ENCODE measurements at places on chromosomes 7 and 10.
A peak's percentile ranks its signal among the peaks of the same experiment; 100 is the strongest.

DNA sequence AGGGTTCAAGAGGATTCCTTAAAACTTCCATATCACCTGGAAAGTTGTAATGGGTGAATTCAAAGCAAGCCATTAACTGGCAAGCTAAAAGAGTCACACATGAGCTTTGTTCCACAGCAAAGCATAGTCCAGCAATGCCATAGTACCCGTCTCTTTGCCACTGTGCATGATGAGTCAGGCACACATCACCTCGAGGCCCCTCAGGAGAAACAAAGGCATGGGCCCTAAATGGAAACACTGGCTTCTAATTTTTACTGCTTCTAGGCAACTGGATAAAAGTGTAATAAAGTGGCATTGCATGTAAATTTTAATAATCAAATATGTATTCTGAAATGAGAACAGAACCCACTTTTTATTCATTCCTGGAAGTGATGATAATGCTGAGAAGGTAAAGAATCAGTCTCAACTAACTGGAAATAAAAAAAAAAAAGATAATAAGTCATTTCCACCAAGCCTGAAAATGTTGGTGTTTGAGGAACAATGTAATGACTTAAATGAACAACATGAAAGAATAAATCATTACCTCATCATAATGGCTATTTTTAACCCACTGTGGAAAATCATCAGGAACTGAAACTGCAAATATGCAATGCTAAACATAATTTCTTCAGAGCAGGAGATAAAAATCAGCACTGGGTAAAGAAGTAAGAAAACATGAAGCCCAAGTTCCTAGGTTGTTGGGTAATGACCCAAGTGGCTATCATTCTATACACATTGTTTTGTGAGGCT, 104.9 kb downstream of the CDK6 start:
- peak; percentile 15 for DNase-seq

DNA sequence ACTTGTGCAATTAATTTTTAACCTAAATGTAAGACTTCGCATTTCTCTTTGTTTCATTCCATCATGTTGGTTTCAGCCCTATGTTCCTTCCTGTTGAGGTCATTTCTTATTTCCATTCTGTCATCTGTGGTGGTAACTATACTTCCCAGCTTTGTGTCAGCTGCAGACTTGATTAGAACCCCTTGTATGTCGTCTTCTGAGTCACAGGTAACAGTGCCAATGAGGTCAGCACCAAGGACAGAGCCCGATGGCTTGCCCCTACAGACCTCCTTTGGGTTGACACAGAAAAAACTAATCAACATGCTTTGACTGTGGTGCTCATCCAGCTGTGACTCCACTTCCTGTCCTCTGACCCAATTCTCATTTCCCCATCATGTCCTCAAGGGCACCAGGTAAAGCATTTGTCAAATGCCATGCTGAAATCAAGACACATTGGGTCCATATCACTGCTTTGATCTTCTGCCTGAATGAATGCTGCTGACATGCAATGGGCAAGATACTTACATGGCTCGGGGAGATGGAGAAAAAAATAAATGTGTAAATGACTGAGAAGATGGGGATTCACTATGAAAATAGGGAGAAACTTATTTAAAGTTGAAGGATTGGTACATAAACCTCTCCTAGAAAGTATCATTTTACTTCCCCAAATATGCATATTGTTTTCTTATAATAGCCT, 25.6 kb upstream of the CRTAC1 start:
- no peak for DNase-seq

GRCh38 chr10:133372507-133372906, 647 bp downstream of the ECHS1 start:
- no peak for DNase-seq

DNA sequence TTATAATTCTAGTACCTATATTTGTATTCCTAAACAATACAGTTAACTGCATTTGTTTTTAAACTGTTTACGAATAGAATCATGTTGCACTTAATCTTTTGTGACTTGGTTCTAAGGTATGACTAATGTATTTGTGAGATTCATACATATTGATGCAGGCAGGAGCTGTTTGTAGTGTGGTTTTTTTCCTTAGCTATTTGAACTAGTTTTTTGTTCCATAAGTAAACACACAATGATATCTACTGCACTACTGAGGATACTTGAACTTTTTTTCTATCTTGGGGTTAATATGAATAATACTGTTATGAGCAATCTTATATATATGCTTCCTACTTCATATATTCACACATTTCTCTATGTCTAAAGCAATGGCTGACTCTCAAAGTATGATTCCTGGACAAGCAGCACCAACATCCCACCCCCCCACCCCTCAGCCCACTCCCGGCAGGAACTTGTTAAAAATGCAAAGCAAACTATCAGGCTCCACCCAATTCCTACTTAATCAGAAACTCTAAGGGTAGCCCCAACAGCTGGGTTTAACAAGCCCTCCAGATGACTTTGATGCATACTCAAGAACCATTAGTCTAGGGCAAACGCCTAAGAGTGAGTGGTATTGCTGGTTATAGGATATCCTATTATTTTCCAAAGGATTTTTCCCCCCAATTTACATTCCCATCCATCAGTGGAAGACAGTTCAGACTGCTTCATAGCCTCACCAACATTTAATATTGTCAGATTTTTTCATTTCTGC, 25.8 kb downstream of the BRAF start:
- no peak for DNase-seq

GRCh38 chr10:43200538-43201390, 62.5 kb downstream of the CSGALNACT2 start:
- no peak for DNase-seq

DNA sequence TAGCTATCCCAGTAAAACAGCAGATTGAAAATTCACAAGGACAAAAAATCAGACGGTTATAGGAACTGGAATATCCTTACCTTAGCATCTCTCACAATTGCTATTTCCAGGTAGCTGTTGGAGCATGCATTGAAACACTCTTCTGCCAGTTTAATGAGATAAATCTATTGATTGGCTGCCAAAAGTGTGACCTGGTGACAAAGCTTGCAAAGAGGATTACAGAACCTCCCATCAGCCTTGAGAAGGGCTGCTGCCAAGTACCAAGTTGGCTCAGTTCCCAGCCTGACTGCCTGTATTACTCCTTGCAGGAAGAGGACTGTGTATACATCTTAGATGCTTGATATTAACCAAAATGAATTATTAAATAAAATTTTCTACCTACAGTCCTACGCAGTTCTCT, 5.1 kb downstream of the PRLHR start:
- no peak for DNase-seq

DNA sequence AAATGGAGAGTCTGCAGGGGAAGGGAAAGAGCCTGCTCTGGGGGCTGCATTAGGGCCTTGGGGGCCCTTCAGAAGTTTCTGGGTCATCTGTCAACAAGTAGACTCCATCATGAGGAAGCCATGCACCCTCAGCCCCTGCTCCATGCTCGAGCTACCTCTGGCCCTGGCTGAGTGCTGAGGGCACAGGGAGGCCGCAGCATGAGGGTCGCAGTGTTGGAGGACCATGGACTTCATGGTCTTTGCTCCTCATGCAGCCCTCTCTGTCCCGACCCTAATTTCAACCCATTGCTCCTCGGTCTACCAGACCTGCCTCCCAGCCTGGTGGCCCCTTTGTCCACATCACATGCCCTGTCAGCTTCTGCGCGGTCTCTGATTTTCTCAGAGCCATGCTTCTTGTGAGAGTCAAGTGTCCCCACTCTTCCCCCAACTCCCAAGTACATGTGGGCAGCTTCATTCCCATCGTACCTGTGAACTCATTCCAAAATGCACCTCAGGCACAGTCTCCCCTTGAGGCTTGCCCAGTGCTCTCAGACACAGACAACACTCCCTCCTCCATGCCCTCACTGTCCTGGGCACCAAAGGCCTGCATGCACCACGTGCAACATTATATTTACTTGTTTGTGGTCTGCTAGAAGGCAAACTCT, 14.7 kb downstream of the ZNF488 start:
- DNase-seq: no peak

DNA sequence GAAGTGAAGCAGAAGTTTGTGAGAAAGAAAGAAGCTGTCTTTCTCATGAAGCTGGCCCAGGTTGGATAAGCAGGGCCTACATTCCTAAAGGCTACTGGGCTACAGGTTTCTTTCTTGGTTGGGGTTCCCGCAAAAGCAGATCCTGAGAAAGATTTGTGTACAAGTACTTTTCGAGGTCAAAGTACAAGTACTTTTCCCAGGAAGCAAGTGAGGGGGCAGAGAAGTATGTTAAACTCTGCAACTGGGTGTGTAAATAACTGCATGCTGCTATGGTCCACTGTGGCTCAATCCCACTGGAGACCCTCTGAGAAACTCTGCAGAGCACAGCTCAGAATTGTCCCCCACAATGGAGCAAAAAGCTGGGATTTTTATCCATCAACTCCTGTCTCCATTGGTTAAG, 28.7 kb downstream of the LSM5 start:
- DNase-seq: no peak

All from stimulated activated CD8-positive, alpha-beta memory T cell treated with anti-CD3 and anti-CD28 coated beads, Interleukin-15, amount 100 ng/mL, for 48 hours (primary cell).